Stimulated activated CD4-positive, alpha-beta T cell treated with anti-CD3 and anti-CD28 coated beads, Interleukin-1b, Interleukin-23, amount 100 ng/mL, for 4 hours (primary cell): ENCODE measurements at places on chromosomes 7 and 10.

- DNase-seq: no peak
Measured at GRCh38 chr10:98676895-98677294, 230.2 kb upstream of the HPS1 start.

DNA sequence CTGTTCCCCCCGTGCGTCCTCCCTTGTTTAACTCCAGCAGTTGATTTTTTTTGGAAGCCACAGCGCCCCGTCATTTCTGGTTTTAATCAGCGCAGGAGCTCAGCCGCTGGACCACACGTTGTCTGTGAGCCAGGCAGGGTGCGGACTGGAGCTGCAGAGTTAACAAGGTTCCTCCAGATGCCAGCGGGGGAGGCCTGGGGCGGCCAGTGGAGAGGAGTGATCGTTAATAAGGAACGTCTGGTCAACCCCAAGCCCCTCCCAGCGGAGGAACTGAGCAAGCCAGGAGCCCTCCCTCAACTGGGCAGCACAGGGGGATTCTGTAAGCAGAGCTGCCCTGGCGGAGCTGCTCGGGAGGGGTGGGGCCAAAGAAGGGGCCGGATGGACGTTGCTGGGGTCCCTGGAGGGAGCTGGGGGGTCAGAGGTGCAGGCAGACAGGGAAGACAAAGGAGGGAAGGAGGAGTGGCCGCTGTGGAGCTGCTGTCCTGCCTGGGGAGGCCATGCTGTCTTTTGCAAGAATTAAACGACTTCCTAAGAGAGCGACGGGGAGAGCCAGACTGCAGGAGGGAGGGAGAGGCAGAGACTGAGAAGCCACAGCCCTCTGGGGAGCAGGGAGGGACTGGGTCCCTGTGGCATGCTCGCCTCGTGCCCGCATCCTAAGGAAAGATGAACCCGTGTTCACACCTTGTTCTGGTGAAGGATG is 537.1 kb upstream of the FOXK1 start:
- DNase-seq: no peak

- DNase-seq: no peak
Measured at GRCh38 chr7:39413636-39414223, 152.5 kb upstream of the YAE1 start.

- no peak for DNase-seq
Measured at GRCh38 chr10:119541046-119541445, 1.5 kb downstream of the RGS10 start.

- DNase-seq: no peak
Measured at GRCh38 chr7:112556633-112557032, 75.8 kb downstream of the LSMEM1 start.

DNA sequence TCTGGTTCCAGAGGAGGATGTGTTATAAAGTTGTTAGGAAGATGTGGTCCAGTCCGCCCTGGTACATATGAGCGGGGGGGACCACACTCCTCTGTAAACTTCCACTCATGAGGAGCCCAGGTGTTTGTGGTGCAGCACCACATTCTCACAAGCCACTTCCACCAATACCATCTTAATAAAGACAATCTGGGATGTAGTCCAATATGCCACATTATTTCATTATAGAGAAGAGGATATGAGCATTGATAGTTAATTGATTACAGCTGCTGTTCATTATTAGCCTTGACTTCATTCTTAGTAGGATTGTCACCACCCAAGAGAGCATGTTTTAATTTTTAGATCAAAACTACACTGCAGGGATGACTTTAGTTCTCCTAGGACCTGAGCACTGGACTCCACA is 40.5 kb downstream of the ERCC6 start:
- no peak for DNase-seq

GRCh38 chr7:120994512-120995410 is 6.2 kb downstream of the CPED1 start:
- DNase-seq: no peak

- no peak for DNase-seq
Measured at GRCh38 chr7:117023325-117023854, 70.1 kb downstream of the ST7 start.
